ENCODE measurements at places on chromosomes 2 and 18.

GRCh38 chr2:36006444-36006843 lies 349.1 kb upstream of the CRIM1 start:
- no peak for DNase-seq

GRCh38 chr2:23021311-23022120 lies 363.5 kb upstream of the KLHL29 start:
- DNase-seq = no peak

- no peak for DNase-seq
Observed at GRCh38 chr2:62794791-62795190, 89.3 kb downstream of the EHBP1 start.

GRCh38 chr2:169491378-169491777 lies 12.1 kb downstream of the BBS5 start:
- no peak for DNase-seq

GRCh38 chr2:156340377-156340776 lies 7.9 kb upstream of the NR4A2 start:
- no peak for DNase-seq

DNA sequence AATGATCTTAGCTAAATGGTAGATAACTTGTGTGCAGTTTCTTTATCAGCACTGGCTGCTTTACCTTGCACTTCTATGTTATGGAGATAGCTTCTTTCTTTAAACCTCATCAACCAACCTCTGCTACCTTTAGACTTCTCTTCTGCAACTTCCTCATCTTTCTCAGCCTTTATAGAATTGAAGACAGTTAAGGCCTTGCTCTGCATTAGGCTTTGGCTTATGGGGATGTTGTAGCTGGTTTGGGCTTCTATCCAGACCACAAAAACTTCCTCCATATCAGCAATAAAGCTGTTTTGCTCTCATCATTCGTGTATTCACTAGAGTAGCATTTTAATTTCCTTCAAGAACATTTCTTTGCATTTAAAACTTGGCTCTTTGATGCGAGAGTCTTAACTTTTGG lies 123.7 kb downstream of the PIK3C3 start:
- DNase-seq = no peak

GRCh38 chr18:65257149-65257548 lies 493.7 kb upstream of the CDH7 start:
- no peak for DNase-seq

GRCh38 chr2:203814661-203815540 lies 52.7 kb upstream of the CTLA4 start:
- DNase-seq = peak; percentile 17

DNA sequence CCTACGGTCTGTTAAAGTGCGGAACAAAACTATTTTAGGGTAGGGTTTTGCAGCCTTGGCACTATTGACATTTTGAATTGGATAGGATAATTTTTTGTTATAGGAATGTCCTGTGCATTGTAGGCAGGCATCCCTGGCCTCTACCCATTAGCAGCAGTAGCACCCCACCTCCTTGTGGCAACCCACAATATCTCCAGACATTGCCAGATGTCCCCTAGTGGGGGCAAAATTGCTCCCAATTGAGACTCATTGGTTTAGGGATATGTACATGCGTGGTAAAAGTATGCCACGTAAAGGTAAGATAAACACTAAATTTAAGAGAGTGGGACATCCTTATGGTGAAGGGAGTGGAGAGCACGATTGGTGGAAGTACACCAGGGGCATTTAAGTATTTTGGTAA lies 4.6 kb downstream of the MIB1 start:
- DNase-seq = no peak

DNA sequence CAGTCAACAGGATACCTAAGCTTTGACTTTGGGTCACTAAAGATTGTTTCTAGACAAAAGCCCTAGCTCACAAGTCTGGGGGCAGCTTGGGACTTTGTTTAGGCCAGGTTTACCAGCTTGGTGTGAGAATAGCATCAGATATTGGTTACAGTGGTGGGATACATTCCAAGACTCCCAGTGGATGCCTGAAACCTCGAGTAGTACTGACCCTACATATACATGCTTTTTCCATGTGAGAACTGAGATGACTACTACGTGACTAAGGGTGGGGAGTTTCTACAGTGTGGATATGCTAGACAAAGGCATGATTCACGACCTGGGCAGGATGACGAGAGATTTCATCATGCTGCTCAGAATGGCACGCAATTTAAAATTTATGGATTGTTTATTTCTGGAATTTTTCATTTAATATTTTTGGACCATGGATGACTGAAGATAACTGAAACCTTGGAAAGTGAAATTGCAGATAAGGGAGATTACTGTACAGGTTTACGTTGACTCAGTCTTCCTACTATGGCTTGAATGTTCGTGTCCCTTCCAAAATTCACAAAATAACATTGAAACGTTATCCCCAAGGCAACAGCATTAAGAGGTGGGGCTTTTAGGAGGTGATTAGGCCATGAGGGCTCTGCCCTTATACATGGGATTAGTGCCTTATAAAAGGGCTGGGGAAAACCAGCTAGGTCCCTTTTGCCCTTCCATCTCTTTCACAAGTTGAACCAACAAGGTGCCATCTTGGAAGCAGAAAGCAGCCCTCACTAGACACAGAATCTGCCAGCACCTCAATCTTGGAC lies 50.2 kb upstream of the CTAGE1 start:
- DNase-seq = no peak

DNA sequence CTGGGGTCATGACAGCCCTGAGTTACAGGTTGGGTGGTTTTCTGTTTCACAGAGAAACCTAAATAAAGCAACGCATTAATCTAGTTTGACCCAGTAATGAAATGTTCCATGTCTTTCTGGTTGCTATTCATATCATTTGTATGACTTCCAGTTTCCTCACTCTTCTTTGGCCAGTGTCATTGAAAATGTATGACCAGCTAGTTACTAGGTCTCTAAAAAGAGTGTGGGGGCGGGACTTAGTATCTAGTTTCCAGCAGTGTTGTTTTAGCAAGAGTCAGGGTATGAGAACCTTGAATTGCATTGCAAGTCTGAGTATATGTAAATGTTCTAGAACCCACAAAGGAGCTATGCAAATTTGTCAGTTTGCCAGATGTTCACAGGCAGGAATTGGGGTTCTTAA lies 47.7 kb downstream of the SLC9A2 start:
- DNase-seq = no peak

- no peak for DNase-seq
Observed at GRCh38 chr2:220876080-220876824, 695.9 kb downstream of the EPHA4 start.

DNA sequence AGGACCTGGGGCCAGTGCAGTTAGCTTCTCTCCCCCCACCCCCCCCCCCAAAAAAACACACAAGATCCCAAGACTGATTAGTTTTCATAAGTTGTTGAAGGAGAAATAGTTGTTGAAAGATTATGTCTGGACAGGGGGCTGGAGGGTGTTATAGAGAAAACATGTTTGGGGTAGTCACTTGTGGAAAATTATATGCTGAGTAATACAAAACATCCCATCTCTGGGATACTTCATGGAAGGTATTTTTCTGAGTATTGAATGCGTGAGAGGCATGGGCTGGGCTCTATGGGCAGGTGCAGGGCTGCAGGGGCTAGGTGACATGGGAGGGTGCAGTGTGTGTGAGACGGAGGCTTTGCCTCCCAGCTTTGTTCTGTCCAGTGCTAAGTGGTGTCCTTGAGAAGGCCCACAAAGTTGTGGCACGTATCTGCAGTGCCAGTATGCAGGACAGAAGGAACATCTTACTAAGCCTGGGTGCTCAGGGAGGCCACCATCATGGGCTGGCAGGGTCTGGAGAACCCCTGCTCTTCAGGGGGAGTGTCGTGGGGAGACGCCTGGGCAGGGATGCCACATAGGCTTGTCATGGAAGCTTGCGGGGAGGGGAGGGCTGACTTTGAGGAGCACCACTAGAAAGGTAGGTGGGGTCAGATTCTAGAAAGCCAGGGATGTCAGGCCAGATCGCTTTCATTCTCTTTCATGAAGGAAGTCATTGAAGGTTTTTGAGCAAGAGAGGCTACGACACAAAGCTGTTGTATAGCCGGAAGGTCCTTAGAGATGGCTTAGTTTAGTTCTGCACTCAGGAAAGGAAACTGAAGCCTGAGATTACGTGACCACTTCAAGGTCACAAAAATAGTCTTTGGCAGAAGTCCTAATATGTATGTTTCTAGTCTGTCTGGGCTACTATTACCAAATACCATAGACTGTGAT lies 232.0 kb downstream of the LDLRAD4 start:
- DNase-seq = no peak

DNA sequence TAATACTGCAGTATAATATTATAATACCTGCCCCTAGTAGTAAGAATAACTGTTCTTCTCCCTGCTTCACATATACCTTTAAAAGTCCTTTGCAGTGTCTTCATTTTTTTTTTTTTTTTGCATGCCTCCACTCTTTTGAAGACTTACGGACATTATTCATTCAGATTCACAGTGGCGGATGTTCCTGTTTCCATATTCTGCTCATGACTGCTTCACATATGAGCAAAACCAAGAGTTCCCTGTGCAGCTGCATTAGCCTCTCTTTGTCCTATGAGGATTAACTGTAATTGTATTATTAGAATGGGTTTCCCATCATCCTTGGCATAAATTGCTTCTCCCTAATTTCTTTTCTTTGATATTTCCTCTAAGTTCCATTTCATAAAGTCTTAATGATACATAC lies 12.8 kb downstream of the IL18RAP start:
- DNase-seq = no peak

DNA sequence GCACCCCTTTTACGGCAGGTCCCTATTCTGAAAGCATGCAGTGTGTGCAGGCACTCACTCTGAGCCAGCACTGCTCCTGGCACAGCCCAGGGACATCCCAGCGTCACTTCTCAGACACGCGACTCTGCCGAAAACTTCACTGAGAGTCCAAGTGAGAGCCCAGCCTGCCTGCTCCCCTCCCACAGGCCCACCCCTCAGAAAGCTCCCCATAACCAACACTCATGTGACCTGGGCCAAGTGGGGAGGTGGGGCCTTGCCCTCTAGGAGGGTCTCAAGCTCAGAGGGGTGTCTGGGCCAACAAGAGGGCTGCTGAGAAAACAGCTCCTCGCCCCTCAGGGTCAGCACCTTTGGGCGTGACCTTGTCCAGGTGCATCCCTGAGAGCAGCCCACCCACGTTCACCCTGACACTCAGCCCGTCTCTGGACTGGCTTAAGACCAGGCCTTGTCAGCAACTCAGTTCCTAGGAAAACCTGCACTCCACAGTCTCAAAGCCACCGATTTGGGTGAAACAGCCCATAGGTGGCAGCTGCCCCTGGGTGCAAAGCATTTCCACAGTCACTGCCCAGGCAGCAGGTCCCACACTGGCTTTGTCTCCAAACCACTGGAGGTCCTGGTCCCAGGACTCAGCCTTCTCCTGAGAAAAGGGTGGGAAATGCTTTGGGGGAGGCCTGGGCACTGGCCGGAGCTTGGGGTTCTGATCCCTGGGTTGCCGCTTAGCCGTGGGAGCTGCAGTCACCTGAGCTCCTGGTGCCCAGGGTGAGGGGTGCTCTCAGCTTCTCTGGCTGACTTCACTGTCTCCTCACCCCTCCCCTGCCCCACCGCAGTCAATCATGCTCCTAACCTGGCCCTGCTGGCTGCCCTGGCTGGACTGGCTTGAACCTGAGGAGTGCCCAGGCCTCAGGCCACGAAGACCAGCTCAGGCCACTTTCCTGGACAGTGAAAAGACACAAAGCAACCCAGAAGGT lies 209.6 kb downstream of the HDAC4 start:
- no peak for DNase-seq

- no peak for DNase-seq
Observed at GRCh38 chr2:56626927-56627326, 443.1 kb downstream of the CCDC85A start.

GRCh38 chr18:79581911-79582310 lies 97.7 kb upstream of the CTDP1 start:
- no peak for DNase-seq

GRCh38 chr2:219362072-219362471 lies 25.6 kb downstream of the DNPEP start:
- DNase-seq = no peak

DNA sequence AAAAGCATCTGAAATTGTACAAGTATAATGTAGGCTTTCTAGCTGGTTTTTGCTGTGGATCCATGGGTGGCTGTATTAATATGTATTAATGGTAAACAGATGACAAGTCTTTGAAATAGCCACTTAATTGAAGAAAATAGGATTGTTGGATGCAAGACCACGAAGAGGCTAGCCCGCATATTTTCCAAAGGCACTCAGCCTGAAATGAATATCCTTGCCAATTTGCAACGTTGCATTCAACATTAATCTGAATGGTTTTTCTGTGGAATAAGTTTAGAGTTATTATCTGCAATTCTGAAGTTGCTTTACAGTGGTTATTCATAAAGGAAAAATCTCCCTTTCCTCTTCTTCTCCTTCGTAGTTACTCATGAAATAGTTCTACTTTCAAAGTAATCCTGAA lies 86.2 kb upstream of the SPATS2L start:
- no peak for DNase-seq

DNA sequence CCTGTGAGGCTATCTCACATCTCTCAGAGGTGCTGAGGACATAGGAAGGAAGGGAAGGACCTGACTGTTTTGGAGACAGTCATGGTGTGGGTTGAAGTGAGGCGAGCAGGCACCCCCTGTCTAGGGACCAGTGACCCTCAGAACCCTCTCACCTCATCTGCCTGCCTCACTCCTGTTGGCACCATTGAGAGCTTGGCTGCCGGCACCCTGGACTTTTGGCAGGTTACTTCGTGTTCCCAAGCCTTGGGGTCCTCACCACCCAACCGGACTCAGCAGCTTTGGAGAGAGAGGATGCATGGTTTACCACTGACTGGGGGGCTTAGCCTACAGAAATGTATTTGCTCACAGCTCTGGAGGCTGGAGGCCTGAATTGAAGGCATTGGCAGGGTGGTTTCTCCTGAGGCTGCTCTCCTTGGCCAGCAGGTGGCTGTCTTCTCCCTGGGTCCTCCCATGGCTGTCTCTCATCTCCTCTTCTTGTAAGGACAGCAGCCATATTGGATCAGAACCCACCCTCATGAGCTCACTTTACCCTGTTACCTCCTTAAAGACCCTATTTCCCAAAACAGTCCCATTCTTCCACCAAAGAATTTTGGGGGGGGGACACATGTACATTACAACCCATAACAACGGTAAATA lies 142.0 kb downstream of the TSN start:
- no peak for DNase-seq

GRCh38 chr2:26742048-26742770 lies 21.9 kb upstream of the SLC35F6 start:
- no peak for DNase-seq

GRCh38 chr18:6543330-6543908 lies 128.7 kb upstream of the L3MBTL4 start:
- DNase-seq = no peak

DNA sequence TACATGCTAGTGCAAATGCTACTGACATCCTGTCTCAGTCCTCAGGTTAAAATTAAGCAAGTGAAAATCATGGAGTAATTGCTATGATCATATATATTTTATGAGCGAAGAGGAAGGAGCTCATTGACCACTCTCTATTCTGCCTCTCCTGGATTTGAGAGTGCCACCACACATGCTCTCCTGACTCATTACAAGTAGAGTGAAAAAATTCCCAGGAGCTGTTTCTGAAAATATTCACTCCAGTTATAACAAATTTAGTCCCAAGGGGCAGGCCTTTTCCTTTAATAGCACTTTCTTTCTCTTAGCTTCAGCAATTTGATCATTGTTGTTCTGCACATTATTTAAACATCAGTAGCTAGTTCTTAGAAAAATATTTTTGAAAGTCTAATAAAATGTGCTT lies 155.0 kb upstream of the MAPRE2 start:
- DNase-seq = no peak

GRCh38 chr2:185618625-185619024 lies 120.0 kb upstream of the FSIP2 start:
- no peak for DNase-seq

Measured in stimulated activated naive CD4-positive, alpha-beta T cell (primary cell).